CD4-positive, CD25-positive, alpha-beta regulatory T cell (primary cell): ENCODE measurements at places on chromosomes 7 and 10. TPM values are rescaled to one million over a fixed set of nuclear protein-coding genes. Genes with fewer than 3 reads are reported as not detected.

DNA sequence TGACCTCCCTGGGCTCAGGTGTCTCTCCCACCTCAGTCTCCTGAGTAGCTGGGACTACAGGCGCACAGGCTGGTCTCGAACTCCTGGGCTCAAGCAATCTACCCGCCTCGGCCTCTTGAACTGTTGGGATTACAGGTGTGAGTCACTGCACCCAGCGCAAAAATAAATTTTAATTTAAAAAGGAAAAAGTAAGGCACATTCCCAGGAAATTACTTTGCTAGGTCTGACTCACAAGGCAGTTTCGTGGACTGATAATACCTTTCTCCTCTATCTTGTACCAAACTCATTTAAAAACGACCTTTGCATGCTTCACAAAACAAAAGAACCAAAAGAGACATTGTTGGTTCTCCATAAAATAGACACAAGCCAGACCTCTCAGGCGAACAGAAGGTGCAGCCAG, 29.7 kb downstream of the PARP12 start:
- peaks cover 59% of the 10 kb centered on the region for H3K36me3 ChIP-seq
- DNase-seq: no peak
- no peak overlapping the region for H3K27ac ChIP-seq
- peaks cover 10% of the 10 kb centered on the region for H3K4me1 ChIP-seq
- H3K27me3 ChIP-seq: no peaks in the 10 kb centered on the region

DNA sequence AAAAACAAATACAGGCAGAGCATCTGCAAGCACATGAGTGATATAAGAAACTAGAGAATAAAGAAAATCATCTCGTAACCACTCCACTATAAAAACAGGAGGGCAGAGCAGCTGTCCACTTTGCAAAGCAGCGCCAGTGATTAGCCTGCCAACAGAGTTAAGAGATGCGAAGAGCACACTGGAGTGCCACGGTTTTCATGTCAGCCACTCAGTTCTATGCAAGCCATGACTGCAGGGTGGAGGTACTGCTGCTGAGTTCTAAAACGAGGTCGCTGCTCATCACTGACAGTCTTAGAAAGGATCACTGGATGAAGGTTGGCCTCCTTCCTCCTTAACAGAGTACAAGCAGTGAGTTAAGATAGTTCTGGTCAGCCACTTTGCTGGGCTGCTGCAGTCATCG, 58.5 kb downstream of the FGFR2 start:
- H3K36me3 ChIP-seq: no peaks in the 10 kb centered on the region
- H3K27me3 ChIP-seq: no peaks in the 10 kb centered on the region
- no peak for DNase-seq
- H3K27ac ChIP-seq: no peak overlapping the region

DNA sequence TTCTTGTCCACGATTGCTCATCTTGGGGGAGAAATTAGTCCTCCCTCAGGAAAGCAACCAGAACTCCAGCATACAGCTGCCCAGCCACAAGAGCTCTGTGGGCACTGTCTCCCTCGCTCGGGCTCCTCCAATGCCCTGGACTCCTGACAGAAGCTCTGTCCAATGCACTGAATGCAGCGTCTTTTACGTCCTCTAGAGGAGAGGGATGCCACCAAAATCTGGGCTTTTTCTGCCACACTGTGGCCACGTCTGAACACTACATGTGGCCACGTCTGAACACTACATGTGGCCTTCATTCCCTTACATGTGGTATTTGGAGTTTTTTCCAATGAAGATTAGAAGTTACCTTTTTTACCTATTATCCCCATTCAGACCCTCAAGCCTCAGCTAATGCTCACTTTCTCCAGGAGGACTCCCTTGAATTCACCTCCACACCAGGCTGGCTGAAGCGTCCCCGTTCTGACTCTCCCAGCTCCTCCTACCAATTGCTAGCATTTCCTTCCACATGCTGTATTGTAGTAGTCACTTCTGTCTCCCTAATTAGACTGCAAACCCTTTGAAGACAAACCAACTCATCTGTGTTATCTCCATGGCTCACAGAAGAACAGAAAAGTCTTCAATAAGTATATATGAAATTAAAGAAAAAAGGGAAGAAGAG, 134.3 kb upstream of the PDE1C start:
- no peaks in the 10 kb centered on the region for H3K4me1 ChIP-seq
- DNase-seq: no peak
- no peaks in the 10 kb centered on the region for H3K36me3 ChIP-seq
- no peaks in the 10 kb centered on the region for H3K27me3 ChIP-seq
- H3K27ac ChIP-seq: no peak overlapping the region

- H3K36me3 ChIP-seq: no peaks in the 10 kb centered on the region
- DNase-seq: no peak
- H3K4me1 ChIP-seq: no peaks in the 10 kb centered on the region
- no peak overlapping the region for H3K4me3 ChIP-seq
- no peak overlapping the region for H3K27ac ChIP-seq
Measured at GRCh38 chr7:143503261-143503660, 25.6 kb downstream of the TAS2R41 start.

- no peak overlapping the region for H3K4me3 ChIP-seq
- no peaks in the 10 kb centered on the region for H3K36me3 ChIP-seq
- no peak for DNase-seq
Measured at GRCh38 chr10:48542471-48543181, 62.2 kb downstream of the ARHGAP22 start.

- no peak for DNase-seq
- H3K36me3 ChIP-seq: no peaks in the 10 kb centered on the region
- H3K27me3 ChIP-seq: no peaks in the 10 kb centered on the region
- H3K4me3 ChIP-seq: no peak overlapping the region
- H3K4me1 ChIP-seq: no peaks in the 10 kb centered on the region
Measured at GRCh38 chr7:52074912-52075311, 758.3 kb upstream of the COBL start.

DNA sequence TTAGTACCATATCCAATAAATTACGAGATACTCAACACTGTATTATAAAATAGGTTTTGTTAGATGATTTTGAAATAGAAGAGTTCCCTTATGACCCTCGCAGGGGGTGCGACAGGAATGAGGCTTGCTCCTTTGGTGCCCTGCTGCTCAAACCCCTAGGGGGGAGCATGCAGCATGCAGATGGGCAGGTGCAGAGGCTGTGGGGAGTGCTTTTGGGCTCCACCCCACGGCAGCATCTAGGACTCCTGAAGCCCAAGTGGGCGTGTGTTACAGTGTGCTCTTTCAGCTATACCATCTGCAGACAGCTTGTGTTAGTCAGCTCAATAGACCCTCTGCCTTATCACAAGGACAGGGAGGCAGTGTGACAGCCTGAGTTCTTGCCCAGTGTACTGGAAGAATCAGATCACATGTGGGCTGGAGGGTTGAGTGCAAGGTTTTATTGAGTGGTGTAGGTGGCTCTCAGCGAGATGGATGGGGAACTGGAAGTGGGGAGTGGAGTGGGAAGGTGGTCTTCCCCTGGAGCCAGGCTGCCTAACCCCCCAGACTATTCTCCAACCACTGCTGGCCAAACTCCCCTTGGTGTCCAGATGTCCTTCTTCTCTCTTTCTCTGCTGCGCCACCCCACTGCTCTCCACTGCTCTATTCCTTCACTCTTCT, 3.1 kb upstream of the MRC1 start:
- H3K27me3 ChIP-seq: peaks cover 4% of the 10 kb centered on the region
- peaks cover 4% of the 10 kb centered on the region for H3K4me1 ChIP-seq
- no peak overlapping the region for H3K4me3 ChIP-seq
- DNase-seq: no peak
- no peak overlapping the region for H3K27ac ChIP-seq
- H3K36me3 ChIP-seq: no peaks in the 10 kb centered on the region

DNA sequence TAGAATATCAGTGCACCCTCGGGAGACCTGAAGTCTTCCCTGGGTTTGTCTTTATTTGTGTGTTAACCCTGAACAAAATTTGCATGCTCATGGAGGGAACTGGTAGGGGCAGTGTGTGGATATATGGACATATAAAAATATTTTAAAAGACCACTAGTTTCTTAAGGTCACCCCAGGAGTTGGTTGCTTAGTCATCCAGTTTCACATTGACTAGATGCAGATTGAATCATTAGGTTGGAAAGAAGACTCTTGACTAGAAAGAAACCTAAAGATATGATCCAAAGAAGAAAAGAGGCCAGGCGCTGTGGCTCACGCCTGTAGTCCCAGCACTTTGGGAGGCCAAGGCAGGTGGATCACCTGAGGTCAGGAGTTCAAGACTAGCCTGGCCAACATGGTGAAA, 137.1 kb downstream of the KAT6B start:
- DNase-seq: no peak
- H3K4me1 ChIP-seq: peaks cover under 1% of the 10 kb centered on the region
- H3K27me3 ChIP-seq: no peaks in the 10 kb centered on the region
- no peak overlapping the region for H3K4me3 ChIP-seq

- no peak overlapping the region for H3K27ac ChIP-seq
- no peaks in the 10 kb centered on the region for H3K36me3 ChIP-seq
- no peaks in the 10 kb centered on the region for H3K27me3 ChIP-seq
- DNase-seq: no peak
- no peaks in the 10 kb centered on the region for H3K4me1 ChIP-seq
Measured at GRCh38 chr10:108358912-108359311, 1194.4 kb upstream of the SORCS1 start.

The OIT3 gene
- total RNA-seq: not detected

The STAMBPL1 gene
- 40.5 TPM for total RNA-seq

The GIGYF1 gene
- total RNA-seq: 82.4 TPM
